ENCODE measurements at places on chromosomes 13 and 19. TPM values are rescaled to one million over a fixed set of nuclear protein-coding genes. Genes with fewer than 3 reads are reported as not detected.

DNA sequence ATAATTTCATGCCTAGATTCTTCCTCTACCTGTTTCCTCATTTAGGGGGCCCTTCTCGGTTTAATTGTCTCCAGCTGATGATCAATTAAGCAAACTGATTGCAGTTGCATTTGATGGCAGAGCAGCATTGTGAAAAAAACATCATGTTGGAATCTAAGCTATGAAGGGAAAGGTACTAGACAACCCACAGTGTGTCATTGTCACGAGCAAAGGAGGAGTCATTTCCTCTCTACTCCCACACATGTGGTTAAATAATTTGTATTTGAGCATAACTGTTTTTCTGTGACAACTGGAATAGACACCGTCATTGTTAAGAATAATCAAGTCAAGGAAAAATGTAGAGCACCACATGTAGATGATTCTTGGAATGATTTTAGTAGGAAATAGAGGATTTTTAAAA is 240.3 kb downstream of the DCT start:
- no peaks in the 10 kb centered on the region for H3K36me3 ChIP-seq
- no peak overlapping the region for H3K27ac ChIP-seq
- no peak for DNase-seq
- no peaks in the 10 kb centered on the region for H3K4me1 ChIP-seq
- no peaks in the 10 kb centered on the region for H3K27me3 ChIP-seq

- H3K4me1 ChIP-seq, result no peaks in the 10 kb centered on the region
- H3K4me3 ChIP-seq, result no peak overlapping the region
- no peak overlapping the region for H3K27ac ChIP-seq
- no peaks in the 10 kb centered on the region for H3K27me3 ChIP-seq
- DNase-seq, result no peak
- H3K36me3 ChIP-seq, result no peaks in the 10 kb centered on the region
Measured at GRCh38 chr13:24734950-24735349, 29.0 kb upstream of the RNF17 start.

Gene ENOX1
- 1.8 TPM for total RNA-seq

Gene ZNF90
- total RNA-seq, result 2.5 TPM

Gene CRX
- total RNA-seq, result not detected

Gene CALR3
- total RNA-seq, result not detected
